Type B pancreatic cell (in vitro differentiated cells): ENCODE measurements at places on chromosomes 6 and 20. TPM values are rescaled to one million over a fixed set of nuclear protein-coding genes. Genes with fewer than 3 reads are reported as not detected.

Gene TBX18
- 8.2 and 9.4 TPM in 2 replicates for total RNA-seq

Gene AKIRIN2
- total RNA-seq, result 57.2 and 61.7 TPM in 2 replicates

Gene HLA-DMB
- total RNA-seq, result 0.43 and 0.80 TPM in 2 replicates

Gene CCN6
- total RNA-seq, result not detected in 2 replicates

Gene PAX1
- total RNA-seq, result 0.43 and 2.7 TPM in 2 replicates

Gene EYS
- total RNA-seq, result 1.5 and 3.0 TPM in 2 replicates

Gene FAM217A
- total RNA-seq, result not detected in 2 replicates

Gene TMEM217
- total RNA-seq, result 1.1 and 1.3 TPM in 2 replicates

Gene SRF
- total RNA-seq, result 35.2 and 38.2 TPM in 2 replicates

Gene POU5F1
- not detected in 2 replicates for total RNA-seq

GRCh38 chr6:120735641-120736040, 598.6 kb downstream of the TBC1D32 start:
- no peak for DNase-seq
- H3K27ac ChIP-seq, result no peak overlapping the region
- no peaks in the 10 kb centered on the region for H3K27me3 ChIP-seq
- H3K4me3 ChIP-seq, result no peak overlapping the region
- H3K36me3 ChIP-seq, result no peaks in the 10 kb centered on the region
- no peaks in the 10 kb centered on the region for H3K4me1 ChIP-seq

DNA sequence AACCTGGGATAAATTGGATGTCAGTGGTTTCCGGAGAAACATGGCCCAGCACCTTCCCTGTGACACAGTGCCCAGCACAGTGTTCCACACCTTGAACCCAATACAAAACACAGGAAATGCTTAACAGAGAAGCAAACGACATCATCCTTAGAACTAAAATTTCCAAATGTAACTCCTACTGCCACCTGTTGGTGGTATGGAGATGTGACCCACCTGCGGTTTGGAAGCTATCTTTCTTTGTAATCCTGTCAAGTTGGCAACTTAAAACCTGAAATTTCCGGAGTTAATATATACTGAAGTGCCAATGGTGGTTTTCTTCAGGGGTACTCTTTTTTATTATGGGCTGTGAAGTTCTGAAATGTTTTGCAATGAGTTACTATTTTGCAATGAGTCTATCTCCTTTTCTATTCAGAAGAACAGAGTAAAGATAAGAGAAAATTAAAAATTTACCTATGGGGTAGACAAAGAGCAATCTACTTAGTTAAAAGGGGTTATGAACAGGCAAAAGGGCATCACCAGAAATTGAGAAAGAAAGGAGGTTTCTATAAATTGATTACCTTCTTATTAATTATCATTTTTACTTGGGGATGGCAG, 658.8 kb downstream of the PTPRT start:
- H3K36me3 ChIP-seq, result no peaks in the 10 kb centered on the region
- no peak for DNase-seq
- H3K27me3 ChIP-seq, result peaks cover 23% of the 10 kb centered on the region
- H3K4me1 ChIP-seq, result peaks cover 10% of the 10 kb centered on the region

DNA sequence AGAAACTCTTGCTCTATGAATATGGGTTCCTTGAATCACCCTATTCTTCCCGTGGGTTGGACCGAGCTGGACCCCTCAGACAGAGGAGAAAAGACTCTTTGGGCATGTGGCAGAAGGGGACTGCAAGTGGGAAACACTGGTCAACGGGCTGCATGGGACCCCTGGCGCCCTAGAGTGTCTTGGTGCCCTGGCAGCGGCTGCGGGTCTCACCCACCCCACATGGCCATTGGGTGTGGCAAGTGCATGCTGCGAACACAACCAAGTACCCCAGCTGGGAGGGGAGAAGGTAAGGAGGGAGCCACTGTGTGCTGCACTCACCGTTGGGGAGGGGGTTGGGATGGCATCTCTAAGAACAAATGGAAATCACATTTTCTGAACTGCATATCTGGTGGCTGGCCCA, 438.8 kb upstream of the EYS start:
- no peak for DNase-seq
- no peak overlapping the region for H3K4me3 ChIP-seq
- no peaks in the 10 kb centered on the region for H3K36me3 ChIP-seq
- H3K4me1 ChIP-seq, result no peaks in the 10 kb centered on the region
- no peaks in the 10 kb centered on the region for H3K27me3 ChIP-seq

GRCh38 chr20:53597521-53598120, 4.0 kb upstream of the ZNF217 start:
- peak overlapping the region; percentile 87 for H3K27ac ChIP-seq
- H3K4me1 ChIP-seq, result peaks cover 45% of the 10 kb centered on the region
- DNase-seq, result no peak
- no peaks in the 10 kb centered on the region for H3K36me3 ChIP-seq
- no peaks in the 10 kb centered on the region for H3K27me3 ChIP-seq

- no peaks in the 10 kb centered on the region for H3K4me1 ChIP-seq
- H3K36me3 ChIP-seq, result no peaks in the 10 kb centered on the region
- DNase-seq, result no peak
- no peak overlapping the region for H3K4me3 ChIP-seq
Observed at GRCh38 chr20:62995898-62996595, 10.7 kb downstream of the BHLHE23 start.

DNA sequence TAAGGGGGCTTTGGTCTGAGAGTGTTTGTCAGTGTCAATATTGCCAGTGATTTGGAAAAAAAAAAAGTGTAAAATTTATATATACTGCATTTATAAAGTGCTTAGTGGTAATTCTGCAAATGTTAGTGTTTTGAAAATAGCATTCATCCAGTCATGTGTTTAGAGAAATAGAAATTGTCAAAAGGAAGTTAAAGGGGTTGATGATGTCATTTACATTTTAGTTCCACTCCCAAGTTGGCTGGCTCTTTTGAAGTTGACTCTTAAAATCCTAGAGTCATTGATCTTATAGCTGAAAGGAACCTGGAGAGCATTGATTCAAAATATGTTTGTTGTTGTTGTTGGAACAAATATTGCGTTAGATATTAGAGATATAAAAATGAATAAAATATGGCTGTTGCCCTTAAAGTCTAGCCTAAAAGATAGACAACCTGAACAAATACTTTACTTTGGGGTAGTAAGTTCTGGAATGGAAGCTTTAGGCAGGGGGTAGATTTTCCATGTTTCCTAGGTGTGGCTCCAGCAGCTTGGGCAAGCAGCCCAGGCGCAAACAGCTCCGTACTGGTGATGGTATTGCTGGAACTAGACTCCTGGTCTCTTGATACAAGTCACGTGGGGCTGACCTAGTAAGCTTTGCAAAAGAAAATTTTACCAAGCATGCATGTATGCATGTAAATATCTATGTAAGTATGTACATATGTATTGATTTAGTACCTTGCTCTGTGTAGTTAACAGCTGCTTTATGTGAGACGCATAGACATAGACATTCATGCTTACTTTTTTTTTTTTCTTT, 46.3 kb downstream of the HIVEP1 start:
- peaks cover 8% of the 10 kb centered on the region for H3K36me3 ChIP-seq
- peaks cover 24% of the 10 kb centered on the region for H3K4me1 ChIP-seq
- H3K27ac ChIP-seq, result no peak overlapping the region
- no peak for DNase-seq

DNA sequence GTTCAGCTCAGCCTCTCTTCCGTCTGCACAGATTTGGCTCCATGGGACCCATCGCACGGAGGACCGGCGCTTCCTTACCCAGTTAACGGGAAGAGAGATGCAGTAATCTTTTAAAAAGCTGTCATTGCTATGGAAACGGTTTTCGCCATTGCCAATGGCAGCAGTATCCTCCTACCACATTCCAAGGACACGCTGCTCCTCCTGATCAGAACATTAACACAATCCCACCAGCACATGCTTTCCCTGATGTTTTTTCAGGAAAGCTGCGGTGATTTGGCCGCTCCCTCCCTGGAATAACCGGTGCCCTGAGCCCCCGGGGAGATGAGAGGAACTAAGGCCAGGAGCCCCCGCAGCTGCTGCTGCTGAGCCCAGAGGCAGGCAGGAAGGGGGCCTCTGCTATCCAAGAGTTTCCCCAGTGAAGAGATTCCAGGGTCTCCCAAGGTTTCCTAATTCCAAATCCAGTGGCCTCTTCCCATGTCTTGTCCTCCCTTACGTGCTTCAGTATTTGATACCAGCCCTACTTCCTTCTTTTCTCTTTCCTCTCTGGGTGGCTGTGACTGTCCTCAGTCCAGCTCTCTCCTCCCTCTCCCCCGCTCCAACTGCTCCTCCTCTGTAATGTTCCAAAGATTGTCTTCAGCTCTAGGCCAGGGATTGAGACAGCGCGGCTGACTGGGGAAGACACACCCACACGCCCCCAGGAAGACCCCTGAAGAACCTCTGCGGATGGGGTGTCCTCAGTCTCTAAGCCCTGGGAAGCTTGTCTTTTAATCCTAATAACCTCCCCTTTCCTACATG, 2.6 kb downstream of the BNIP5 start:
- H3K36me3 ChIP-seq, result no peaks in the 10 kb centered on the region
- H3K27ac ChIP-seq, result peak overlapping the region; percentile 81
- H3K4me1 ChIP-seq, result peaks cover 22% of the 10 kb centered on the region
- H3K4me3 ChIP-seq, result peak overlapping the region; percentile 71
- DNase-seq, result no peak

DNA sequence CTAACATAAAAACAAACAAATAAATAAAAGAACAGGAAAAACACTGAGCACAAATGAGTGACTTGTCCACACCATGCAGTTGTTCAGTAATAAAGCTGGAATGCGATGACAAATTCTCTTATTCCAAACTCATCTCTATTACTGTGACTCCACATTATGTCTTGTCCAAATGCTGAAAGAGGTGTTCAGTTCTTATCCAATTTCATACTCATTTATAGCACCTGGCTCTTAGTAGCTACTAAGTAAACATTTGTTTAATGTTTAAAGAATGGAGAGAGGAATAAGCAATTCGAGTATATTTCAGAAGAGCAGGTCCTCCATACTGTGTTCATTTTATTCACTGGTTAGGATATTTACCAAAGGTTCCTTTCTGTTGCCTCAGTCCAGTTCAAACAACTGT, 439.0 kb upstream of the JAG1 start:
- no peaks in the 10 kb centered on the region for H3K4me1 ChIP-seq
- no peaks in the 10 kb centered on the region for H3K27me3 ChIP-seq
- H3K36me3 ChIP-seq, result no peaks in the 10 kb centered on the region
- DNase-seq, result no peak

DNA sequence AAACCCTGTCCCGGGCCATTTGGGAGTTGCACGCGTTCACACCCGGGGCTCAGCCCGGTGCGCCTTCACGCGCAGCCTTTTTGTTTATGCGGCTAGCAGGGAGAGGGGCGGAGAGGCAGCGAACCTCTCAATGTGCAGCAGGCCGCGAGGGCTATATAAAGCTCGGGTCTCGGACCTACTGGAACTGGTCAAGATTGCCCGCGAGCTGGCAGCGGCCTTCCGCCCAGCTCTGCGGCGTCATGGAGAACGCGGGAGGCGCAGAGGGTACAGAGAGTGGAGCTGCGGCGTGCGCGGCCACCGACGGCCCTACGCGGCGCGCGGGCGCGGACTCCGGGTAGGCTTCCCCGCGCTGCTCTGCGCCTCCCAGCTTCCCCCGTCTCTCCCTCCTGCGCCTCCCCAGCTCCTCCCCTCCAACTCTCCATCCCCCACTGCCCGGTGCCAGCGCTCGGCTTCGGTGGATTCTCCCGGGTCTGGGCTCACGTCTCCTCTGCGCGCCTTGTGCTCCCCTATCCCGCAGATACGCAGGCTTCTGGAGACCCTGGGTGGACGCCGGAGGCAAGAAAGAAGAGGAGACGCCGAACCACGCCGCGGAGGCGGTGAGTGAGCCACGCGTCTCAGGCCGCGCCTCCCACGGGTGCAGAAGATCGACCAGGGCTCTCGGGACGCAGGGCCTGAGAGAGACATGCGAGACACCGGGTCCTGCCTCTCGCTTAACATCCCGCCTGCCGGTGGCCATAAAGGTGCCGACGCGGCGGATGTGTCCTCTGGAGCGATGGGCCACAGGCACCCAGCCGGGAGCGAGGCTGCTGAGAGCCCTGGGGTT, at the start of gene RIPPLY2:
TSS of gene RIPPLY2 (plus strand) at position 183 of the 823 bp plus-strand sequence. CDS start at position 240, 57 bp downstream.
- H3K27me3 ChIP-seq, result peaks cover 83% of the 10 kb centered on the region
- no peaks in the 10 kb centered on the region for H3K36me3 ChIP-seq
- no peak for DNase-seq
- H3K27ac ChIP-seq, result no peak within 1 kb of the TSS

DNA sequence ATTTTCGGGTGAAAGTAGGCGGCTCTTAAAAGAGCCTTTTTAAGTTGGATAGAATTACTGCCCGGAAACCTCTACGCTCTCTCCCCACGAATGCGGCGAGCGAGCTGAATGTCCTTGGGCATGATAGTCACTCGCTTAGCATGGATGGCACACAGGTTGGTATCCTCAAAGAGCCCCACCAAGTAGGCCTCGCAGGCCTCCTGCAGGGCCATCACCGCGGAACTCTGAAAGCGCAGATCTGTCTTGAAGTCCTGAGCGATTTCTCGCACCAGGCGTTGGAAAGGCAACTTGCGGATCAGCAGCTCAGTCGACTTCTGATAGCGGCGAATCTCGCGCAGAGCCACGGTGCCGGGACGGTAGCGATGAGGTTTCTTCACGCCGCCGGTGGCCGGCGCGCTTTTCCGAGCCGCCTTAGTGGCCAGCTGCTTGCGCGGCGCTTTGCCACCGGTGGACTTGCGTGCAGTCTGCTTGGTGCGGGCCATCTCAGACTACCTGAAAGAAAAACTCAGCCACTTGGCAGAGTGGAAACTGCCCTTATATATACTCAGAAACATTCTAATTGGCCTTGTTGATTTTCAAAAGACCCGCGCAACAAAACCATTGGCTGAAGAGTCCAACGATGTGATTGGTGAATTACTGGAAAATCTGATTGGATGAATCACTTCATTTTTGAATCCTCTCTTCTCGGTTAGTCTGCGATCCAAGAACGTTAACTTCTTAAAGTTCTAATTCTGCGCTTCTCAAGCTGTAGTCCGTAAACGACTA, 93.9 kb upstream of the BTN3A2 start:
- DNase-seq, result no peak
- no peaks in the 10 kb centered on the region for H3K36me3 ChIP-seq
- peaks cover 13% of the 10 kb centered on the region for H3K4me1 ChIP-seq
- H3K27ac ChIP-seq, result no peak overlapping the region

- peaks cover 17% of the 10 kb centered on the region for H3K4me1 ChIP-seq
- peaks cover 4% of the 10 kb centered on the region for H3K36me3 ChIP-seq
- DNase-seq, result peak; percentile 76
- peak overlapping the region; percentile 91 for H3K4me3 ChIP-seq
- peak overlapping the region; percentile 75 for H3K27ac ChIP-seq
Observed at GRCh38 chr6:110178626-110179405, 654 bp downstream of the WASF1 start.

DNA sequence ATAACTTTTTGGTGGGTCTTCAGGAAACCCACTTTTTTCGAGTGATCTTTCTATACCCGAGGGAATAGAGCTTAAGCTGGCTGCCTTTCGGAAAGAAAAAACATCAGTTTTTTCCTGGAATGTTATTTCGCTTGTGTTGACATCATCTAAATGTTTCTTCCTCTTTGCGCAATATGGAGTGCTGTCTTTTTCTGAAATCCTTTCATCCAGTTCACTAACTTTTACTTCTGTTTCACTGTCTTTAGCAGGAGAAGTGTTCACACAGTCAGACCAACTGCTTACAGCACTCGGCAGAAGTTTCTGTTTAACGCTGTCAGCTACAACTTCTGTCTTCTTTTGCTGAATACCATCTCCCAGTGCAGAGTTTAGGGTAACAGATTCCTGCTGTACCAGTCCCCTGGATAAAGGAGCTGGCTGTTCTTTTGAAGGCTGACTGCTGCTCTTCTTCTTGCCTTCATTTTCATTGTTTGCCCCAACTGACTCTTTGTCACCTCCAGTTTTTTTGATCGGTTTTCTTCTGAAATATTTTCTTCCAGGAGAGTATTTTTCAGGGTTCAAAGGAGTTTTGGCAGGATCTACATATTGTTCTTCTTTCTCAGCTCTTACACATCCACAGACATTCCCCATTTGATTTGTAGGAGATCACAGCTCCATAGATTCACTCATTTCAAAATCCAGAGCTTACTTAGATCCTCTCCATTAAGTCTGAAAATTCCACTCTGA, 50.0 kb upstream of the DST start:
- peaks cover 16% of the 10 kb centered on the region for H3K4me1 ChIP-seq
- no peaks in the 10 kb centered on the region for H3K27me3 ChIP-seq
- H3K36me3 ChIP-seq, result peaks cover 6% of the 10 kb centered on the region
- peak overlapping the region; percentile 75 for H3K27ac ChIP-seq
- peak overlapping the region; percentile 68 for H3K4me3 ChIP-seq
